ENCODE measurements at places on chromosomes 11 and 22.

DNA sequence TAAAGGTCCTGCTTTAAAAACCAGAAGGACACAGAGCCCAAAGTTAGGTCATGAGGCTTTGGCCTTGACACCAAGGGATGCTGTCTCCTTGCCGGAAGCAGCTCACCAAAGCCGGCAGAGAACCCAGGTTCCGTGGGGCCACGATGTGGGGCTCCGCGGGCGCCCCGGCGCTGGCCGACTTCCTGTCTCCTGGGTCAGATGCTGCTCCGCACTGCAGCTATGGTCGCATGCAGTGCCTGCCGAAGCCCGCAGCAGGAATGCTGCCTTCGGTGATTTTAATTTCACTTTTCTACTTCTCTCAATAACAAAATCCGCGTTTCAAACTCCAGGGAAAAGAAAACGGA, 454 bp upstream of the OTUB1 start:
- peak; percentile 59 for DNase-seq

GRCh38 chr11:88357323-88358039, 19.9 kb upstream of the CTSC start:
- DNase-seq = no peak

GRCh38 chr11:64448599-64449380, 89.8 kb downstream of the RPS6KA4 start:
- DNase-seq = peak; percentile 55

DNA sequence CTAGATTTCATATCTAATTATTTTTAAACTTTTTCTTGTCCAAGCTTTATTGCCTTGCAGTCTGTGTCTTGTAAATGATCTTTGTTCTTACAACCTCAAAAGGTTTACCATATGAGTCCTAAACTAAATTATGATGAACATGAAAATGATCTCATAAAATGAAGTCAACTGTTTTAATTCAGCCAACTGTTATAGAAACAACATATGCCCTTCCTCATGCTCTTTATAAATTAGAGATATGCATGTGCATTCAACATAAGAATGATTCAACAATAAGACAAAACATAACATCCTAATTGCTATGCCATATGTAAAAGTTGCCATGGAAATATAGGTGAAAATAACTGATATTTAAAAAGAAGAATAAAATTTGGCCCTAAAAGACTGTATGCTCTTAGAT, 774.4 kb downstream of the LUZP2 start:
- DNase-seq = no peak

- no peak for DNase-seq
Observed at GRCh38 chr11:746289-747157, 741 bp upstream of the TALDO1 start.

DNA sequence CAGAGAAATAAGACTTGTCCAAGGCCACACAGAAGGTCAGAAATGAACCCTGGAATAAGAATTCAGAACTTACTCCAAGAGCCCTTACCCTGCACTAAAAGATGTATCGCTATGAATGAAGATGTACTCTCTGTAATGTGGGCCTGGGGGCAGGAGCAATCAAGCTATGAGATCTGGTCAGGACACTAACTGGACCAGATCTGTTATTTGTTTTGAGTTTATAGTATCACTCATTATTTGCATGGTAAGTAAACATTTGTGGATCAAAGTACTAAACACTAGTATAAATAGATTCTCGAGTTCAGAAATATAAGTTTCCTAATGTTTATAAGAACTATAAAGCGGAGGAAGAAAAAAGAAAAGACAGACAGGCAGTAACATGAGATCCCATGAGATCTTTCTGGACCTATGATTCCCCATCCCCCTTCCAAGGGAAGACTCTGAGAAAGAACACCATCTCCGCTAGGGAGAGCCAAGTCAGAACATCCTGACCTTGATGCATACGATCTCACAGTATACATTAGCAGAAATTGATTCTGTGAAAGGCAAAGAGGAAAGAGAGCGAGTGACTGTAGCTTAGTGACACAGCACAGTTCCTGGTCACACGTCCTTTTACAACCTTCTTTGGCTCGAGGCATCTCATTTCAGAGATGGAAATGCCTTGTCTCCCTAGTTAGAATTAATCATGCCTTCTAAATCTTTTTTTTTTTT, 71.2 kb downstream of the USP35 start:
- DNase-seq = no peak

GRCh38 chr22:40441761-40442390, 71.5 kb downstream of the SGSM3 start:
- DNase-seq = no peak

All from stimulated activated CD8-positive, alpha-beta memory T cell treated with anti-CD3 and anti-CD28 coated beads, Interleukin-7, amount 100 ng/mL, for 48 hours (primary cell).